Activated CD4-positive, alpha-beta T cell treated with anti-CD3 and anti-CD28 coated beads for 36 hours (primary cell): ENCODE measurements at places on chromosomes 16 and 17. TPM values are rescaled to one million over a fixed set of nuclear protein-coding genes. Genes with fewer than 3 reads are reported as not detected.

DNA sequence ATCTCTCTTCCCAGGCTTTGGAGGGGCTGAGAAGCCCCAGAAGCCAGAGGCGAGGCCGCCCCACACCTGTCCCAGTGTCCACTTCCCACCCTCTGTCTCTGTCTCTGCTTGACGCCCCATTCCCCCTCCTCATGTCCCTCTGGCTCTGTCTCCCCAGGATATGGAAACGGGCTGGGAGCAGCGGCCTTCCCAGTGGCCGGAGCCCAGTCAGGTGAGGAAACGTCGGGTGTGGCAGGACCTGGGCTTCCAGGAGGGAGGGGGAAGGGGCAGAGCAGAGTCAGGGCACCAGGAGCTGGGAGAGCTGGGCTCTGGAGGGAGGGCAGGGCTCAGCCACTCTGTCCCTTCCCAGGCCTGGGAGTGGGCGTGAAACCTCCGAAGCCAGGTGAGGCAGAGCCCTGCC lies 10.6 kb upstream of the PKMYT1 start:
- DNase-seq = no peak

DNA sequence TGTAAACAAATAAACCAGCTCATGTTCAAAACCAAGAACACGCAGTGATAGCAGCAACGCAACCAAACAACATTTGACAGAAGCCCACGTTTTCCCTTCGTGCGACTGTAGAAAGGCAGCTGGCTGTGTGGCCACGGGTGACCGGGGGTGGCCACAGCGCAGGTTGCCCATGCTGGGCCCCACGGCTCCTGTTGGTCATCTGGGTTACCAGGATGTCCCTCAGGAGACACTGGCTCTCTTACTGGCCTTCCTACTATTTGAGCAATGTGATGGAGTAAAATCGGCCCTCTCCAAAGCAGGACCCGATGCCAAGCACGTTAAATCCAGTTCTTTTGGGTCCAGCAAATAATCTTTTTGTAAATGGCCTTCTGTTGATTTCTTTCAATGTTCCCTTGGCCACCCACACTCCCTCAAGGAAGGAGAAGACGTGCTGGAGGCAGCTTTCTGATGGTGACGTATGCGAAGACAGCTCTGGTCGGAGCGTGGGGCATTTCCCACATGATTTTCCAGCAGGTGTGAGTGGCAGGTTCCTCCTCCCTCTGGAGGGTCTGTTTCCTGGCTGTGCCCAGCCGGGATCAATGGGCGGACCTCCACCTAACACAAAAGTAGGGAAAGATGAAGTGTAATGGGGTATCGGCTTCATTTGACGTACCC lies 143.1 kb upstream of the CHMP6 start:
- no peak for DNase-seq

DNA sequence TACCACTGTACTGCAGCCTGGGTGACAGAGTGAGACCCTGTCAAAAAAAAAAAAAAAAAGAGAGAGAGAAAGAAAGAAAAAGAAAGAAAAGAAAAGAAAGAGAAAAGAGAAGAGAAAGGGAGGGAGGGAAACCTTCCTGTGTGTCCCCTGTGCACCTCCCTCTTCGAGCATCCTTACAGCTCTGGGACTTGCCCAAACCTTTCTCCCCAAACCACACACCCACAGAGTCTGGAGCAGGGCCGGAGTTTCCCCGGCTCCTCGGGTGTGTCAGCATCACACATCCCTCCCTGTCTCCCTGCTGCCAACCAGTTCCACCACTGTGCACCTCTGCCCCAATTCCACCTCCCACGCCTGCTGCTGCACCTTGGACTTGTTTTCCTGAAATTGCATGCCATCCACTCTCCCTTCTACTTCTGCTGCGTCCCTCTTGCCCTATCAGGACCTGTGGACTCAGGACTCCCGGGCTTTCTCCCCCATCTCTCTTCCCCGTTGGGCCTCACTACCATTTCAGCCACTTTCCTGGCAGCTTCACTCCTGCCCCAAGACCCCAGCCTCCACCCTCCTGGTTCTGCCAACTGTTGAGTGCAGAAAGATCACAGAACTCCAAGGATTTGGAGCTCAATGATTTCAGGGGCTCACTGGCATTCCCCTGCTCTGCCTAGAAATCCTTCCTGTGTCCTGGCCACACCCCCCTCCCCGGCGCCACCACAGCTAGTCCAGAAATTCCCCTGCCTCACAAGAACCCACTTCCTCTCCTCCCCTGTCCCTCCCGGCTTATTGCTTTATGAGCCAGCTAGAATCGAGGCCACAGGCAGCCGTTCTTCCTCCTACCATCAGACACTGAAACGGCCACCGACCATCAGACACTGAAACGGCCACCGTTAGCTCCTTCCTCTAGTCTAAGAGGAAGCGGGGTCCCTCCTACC lies 3.7 kb upstream of the CDK3 start:
- DNase-seq = peak; percentile 63

DNA sequence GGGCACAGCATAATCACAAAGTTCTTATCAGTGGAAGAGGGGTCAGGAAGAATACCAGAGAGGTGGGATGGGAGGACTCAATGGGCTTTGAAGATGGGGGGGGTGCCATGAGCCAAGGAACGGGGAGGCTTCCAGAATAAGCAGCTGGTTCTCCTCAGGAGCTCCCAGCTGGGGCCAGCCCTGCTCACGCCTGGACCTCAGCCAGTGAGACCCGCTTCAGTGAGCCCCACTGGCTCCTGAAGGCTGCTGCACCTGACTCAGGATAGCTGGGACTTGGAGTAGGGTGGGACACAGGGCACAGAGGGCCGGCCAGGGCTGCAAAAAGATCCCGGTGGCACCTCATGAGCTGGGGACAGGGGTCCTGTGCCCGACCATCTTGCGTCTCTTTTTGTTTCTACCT lies 24.4 kb upstream of the ZC3H18 start:
- DNase-seq = no peak

Gene MBTD1
- total RNA-seq = 9.3 TPM

DNA sequence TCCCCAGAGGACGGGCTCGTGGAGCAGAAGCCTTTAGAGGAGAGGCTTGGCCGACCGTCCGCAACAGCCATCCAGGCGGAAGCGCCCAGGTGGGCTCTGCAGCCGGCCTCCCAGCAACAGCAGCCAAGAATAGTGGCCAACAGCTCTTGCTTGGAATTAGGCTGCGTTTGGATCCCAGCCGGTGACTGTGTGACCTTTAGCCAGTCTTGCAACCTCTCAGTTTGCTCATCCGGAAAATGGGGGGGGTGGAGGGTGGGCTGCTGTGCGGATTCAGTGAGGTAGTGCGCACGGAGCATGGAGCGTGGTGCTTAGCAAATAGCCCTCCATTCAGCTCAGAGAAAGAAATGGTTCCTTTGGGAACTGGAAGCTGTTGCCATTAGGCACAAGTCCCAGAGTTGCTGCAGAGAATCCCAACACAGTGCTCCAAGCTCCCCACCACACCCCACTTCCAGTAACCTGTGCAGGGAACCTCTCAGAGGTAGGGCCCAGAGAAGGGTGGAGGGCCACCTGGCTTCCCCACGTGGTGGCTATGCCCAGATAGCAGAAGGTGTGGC lies 46.7 kb downstream of the RTN4RL1 start:
- no peak for DNase-seq

GRCh38 chr17:68704871-68705713 lies 103.9 kb upstream of the FAM20A start:
- no peak for DNase-seq

Gene ODAD4
- total RNA-seq = 1.1 TPM

DNA sequence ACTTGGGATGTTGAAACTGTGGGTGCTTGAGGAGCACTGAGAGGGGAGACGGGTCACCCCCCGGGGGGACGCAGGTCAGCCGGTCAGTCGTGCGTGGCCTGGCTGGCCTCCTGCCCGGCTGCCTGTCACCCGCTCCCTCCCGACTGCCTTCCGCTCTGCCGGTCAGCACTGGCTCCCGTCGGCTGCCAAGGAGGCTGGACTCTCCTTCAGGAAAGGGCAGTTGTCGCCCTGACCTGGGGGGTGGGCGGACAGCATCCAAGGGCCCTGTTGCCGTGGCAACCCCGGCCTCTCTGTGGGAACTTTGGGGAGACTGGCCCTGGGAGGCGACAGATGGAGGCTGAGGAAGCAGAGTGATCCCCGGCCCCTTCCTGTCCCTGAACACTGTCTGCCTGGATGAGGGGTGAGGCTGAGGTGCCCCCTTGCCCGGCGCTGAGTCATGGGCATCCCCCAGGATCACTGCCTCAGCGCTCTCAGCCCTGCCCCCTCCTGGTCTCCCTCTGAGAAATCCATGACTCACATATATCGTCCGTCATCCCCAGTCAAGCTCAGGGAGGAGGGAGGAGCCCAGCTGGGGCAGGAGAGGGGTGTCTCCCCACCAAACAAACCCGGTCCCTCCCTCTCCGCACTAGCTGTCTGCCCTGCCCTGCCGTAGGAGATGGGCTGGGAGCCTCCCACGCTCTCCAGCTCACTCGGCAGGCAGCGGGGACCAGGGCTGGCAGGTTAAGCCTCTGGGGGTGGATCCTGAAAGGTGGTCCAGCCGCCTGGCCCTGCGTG lies at the start of gene ADGRG1:
ADGRG1 (plus strand) TSS at position 623 of the 774 bp plus-strand sequence. CDS start 21,658 bp downstream, outside the sequence.
- peak; percentile 85 for DNase-seq
